ENCODE measurements at places on chromosomes 16 and 17.

DNA sequence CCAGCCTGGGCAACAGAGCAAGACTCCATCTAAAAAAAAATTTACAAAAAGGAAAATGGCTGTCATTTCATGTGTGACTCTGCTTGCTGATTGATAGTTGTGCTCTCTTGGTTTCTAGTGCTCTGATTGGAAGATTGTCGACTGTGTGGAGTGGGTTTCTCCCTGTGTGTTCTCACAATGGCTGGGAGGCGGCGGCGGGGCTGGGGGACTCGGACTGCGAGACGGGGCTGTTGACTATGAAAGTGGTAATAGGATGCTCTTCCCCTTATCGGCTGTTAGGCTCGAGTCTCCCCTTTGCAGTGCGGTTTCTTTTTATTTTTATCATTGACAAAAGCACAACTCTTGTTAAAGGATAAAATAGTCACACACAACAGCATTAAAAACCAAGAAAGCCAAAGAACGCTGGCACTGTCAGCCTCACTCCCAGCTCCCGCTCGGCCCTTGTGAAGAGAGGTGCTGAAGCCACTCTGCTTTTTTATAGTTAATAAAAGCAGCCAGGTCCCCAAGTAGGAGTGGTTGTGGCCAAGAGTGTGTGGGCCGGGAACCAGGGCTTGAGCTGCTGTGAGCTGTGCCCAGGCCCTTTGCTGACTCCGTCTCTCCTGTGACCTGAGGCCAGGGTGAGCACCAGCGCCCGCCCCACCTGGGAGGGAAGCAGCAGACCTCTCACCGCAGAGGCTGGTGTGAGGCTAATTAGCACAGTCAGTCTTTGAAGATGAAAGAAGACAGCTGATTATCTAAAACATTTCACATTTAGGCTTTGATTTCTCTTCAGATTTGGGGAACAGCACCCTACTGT is 36.5 kb downstream of the TBCD start:
- DNase-seq, result no peak

GRCh38 chr17:66739553-66739952 is 95.4 kb upstream of the CACNG5 start:
- no peak for DNase-seq

DNA sequence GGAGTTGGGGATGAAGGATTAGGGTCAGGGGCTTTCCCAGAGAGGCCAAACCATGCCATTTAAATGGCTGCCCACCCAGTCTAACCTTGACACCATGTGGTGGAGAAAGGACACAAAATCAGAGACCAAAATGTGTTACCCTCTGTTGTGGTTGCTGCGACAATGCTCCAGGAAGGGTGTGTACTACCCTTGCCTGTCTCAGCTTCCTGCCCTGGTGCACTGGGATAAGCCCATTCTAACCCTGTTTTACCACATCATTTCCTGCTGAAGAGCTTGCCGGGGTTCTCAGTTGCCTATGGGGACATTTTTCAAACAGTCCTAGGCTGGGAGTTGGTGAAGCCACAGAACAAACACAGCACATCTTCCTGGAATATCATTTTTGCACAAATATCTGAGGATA is 4.9 kb downstream of the OR4D1 start:
- no peak for DNase-seq

- DNase-seq, result no peak
These were observed 428.8 kb downstream of the WWOX start for GRCh38 chr16:78528265-78528664.

GRCh38 chr17:41456204-41456603 is 11.0 kb downstream of the KRT32 start:
- DNase-seq, result no peak

- DNase-seq, result peak; percentile 45
These were observed 930 bp downstream of the SPNS2 start for GRCh38 chr17:4499431-4500190.

DNA sequence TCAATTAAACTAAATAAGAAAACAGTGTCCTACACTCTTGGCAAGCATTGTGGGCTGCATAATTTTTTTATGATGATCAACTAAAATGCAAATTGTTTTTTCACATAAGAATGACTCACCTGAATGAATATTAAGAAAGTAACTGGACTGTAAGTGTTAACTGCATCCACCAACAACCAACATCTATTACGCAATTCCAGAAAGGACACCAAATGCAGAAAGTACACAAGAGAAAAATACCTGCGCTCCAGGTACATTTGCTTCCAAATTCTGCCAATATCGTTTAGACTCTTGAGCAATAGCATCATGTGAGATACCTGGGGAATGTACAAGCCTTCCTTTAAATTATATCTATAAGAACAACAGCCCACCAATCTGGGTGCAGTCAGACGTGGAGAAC is 19.8 kb upstream of the TXNDC11 start:
- no peak for DNase-seq

DNA sequence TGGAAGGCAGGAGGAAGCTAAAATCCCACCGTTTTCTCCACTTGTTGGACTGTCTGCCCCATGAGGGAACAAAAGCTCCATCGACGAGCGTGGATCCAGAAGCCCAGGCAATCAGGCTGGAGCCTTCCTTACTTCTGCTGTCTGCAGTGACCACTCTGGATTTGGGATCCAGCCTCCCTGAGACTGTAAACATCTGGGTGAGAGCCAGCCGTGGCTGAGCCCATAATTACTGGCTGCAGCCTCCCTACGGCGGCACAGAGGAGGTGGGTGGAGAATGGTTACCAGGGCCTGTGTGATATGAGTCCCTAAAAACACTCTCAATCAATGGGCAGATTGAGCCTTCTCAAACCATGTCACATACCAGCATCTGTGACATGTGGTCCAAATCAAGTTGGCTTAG is 158.2 kb downstream of the FOXL1 start:
- DNase-seq, result no peak

DNA sequence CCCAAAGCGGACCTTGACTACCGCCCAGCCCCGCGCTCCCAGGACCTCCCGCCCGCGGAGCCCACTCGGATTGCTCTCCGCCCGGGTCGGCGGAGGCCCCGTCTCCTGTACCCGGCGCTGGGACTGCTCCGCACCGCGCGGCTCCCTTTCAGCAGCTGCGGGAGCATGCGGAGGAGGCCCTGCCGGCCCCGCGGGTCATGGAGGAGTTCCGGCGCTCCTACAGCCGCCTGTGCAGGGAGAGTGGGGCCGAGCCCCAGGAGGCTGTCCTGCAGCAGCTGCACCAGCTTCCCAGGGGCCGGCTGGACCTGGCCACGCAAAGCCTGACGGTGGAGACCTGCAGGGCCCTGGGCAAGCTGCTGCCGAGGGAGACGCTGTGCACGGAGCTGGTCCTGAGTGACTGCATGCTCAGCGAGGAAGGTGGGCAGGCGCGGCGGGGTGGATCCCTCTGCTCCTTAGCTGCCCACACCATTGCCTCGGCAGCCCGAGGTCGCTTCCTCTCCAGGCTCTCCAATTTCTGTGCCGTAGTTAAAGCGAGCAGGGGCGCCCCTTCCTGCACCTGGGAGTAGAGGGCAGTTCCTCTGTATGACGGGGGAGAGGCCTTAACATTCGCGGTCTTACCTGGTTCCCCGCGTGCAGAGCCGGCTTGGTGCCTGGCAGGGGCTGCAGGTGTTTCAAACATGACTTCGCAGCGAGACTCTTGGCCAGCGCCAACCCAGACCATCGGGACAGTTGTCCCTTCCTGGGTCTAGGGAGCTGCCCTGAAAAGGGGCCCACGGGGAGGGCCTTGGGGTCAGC is 539 bp downstream of the LRRC45 start:
- peak; percentile 62 for DNase-seq

GRCh38 chr17:44067545-44067940 is 1.1 kb upstream of the LSM12 start:
- DNase-seq, result no peak

DNA sequence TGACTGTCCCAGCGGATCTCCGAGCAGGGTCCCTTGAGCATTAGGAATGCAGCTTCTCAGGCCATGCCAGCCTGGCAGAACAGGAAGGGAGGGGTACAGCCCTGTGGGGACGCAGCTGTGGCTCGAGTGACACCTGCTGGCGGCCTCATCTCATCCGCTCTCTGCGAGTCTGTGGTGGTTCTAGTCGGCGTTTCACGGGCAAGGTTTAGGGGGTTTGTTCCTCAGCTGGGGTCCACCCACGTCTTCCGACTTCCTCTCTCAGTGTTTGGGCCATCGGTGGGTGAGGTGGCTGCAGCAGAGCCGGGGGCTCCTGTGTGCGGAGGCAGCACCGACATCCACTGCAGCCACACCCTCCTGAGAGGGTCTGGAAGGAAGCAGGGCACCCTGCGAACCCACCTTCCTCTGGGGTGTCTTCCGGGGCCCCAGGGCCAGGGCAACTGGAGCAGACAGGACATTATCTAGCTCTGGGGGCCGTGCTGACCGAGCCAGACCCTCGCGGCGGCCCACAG is 33.3 kb downstream of the JPH3 start:
- DNase-seq, result peak; percentile 40

GRCh38 chr17:79185671-79186070 is 111.0 kb downstream of the ENGASE start:
- no peak for DNase-seq

GRCh38 chr16:64398793-64399192 is 723.1 kb downstream of the CDH11 start:
- DNase-seq, result no peak

- DNase-seq, result no peak
These were observed 52.1 kb downstream of the CDH11 start for GRCh38 chr16:65069766-65070165.

DNA sequence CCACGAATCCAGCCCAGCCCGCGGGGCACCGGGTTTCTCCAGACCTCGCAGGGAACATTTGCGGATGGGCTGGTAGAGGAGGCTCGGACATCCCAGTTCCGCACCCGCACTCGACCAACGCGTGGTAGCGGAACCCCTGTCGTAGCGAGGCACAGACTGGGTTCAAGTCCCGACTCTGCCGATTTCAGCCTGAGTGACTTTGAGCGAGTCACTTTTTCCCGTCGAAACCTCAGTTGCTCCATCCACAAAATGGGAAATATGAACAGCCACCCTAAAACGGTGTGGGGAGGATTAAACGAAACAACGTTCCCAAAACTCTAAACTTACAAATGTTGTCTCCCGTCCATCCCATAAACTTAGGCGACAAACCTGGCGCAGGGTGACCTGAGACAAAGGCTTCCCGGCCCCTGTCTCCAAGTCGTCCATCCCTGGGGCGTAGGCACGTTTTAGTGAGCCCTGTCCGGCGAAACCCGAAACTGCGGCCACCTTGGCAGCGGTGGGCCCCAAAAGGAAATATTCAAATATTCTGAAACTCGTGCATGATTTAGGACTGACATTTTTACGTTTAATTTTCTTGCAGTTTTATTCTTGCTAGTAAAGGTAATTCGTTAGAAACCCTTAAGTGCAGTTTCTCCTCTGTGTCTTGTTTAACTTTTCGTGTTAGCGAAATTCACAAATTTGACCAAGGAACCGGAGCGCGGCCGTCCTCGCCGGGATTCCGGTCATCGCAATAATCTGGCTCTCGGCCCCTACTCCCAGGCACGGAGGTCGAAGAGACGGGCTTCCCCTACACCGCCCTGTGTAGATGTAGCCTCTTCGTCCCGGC is 1.9 kb upstream of the MLLT6 start:
- DNase-seq, result peak; percentile 30

DNA sequence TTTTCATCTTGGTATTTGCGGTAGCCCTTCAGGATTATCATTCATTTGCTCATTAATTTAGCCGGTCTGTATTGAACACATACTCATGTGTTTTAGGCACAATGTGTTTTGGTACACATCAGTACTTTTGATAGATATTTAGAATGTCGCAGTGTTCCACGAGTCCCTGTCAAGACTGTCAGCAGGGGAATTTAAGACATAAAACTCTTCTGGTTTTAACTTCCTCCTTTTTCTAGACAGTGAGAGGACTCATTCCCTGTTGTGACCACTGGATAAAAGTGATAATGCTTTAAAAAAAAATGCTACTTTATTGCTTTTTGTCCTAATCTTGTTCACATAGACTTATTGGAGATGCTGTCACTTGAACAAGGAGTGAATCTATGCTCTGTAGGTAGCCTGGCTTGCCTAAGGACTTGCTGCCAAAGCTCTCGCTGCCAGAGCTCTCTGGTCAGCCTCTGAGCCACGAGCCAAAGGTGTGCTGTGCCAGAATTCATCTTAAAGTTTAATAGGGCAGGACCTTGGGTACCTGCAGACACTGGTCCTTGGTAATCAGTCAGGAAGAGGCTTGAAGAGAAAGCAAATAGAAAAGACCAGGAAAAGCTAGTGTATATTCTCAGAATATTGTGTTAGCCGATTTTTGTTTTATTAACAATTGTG is 5.4 kb downstream of the DCAF7 start:
- no peak for DNase-seq

DNA sequence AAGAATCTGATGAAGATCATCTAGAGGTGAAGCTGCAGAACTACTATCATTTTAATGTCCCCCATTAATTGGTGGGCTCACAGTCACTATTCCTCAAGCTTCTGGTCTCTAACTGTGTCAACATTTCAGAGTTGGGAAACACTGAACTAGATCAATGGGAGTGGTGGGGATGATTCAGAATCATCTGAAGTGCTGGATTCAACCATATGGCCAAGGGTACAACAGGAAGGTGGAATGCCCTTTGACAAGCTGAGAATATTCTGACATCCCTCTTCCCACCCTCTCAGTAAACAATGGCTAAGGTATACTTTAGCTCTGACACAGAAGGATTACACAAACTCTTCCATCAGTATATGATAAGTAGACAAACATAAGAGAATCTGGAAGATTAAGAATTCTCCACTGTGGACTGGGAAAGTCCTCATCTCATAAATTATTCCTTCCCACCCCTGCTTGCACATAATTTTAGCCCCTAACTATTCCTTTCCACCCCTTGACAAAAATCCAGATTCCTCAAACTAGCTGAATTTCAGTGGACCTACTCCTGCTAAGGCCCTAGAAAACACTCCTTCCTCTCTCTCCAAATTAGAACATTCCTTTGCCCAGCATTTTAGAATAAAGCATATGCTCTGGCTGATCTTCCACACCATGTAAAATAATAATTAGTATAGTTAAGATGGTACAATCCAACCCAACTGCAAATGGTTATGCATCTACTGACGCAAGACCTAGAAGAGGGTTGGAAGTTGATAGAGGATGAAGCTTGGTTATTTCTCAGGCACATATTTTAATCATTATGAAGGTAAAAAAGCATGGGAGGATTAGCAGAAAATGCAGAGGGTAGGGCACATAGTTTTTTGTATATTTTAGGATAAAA is 16.3 kb upstream of the RFFL start:
- no peak for DNase-seq

GRCh38 chr16:56203052-56203451 is 11.8 kb downstream of the GNAO1 start:
- DNase-seq, result peak; percentile 5

GRCh38 chr17:72733619-72734282 is 358.7 kb downstream of the SLC39A11 start:
- no peak for DNase-seq
